Activated CD4-positive, alpha-beta T cell treated with anti-CD3 and anti-CD28 coated beads, Interleukin-2, amount 10 ng/mL, durations not matched to agents 24 days and 14 days (primary cell): ENCODE measurements at places on chromosomes 7 and 10. TPM values are rescaled to one million over a fixed set of nuclear protein-coding genes. Genes with fewer than 3 reads are reported as not detected.

DNA sequence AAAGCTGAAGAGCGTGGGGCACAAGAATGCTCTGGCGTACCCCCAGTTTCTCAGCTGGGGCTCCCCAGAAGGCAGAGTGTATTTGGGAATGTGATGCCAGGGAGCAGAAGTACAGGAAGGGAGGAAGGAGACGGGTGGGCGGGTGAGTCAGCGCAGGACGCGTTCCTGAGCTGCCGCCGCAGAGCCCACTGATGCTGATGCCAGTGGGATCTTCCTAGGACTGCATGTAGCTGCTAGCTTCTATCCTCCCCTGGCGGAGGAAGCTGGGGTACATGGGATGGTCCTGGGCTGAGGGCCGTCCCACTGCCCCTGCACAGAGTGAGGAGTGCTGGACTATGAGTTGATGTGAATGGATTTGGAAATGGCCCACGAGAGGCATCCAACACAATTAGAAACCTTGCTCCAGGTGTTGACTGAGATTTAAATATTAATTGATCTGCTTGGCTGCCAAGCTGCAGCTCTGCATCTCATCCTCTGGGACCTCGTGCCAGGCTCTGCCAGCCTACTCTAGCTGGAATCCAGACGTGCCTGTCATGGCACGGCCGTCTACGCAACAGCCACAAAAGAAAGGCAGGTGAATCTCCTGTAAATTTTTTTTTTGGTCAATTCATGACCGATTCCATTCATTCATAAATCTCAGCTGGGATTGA is 66.2 kb upstream of the RHEB start:
- H3K27me3 ChIP-seq, result no peaks in the 10 kb centered on the region
- H3K36me3 ChIP-seq, result no peaks in the 10 kb centered on the region
- no peak overlapping the region for H3K4me3 ChIP-seq
- no peaks in the 10 kb centered on the region for H3K4me1 ChIP-seq
- DNase-seq, result no peak
- no peak overlapping the region for H3K27ac ChIP-seq

- peak within 1 kb of the TSS; percentile 87 for H3K27ac ChIP-seq
- H3K4me3 ChIP-seq, result peak within 1 kb of the TSS; percentile 83
- H3K4me1 ChIP-seq, result peaks cover 44% of the 10 kb centered on the region
These were observed at the start of gene UFSP1 for GRCh38 chr7:100888988-100889750. Gene UFSP1 (minus strand): TSS chr7:100889715. CDS start chr7:100889271, 444 bp downstream.

The TMEM270 gene
- not detected in 2 replicates for total RNA-seq

The EVX1 gene
- total RNA-seq, result not detected in 2 replicates

GRCh38 chr10:17510242-17510908 is 56.0 kb upstream of the ST8SIA6 start:
- H3K4me3 ChIP-seq, result no peak overlapping the region
- peaks cover 32% of the 10 kb centered on the region for H3K4me1 ChIP-seq
- H3K27me3 ChIP-seq, result no peaks in the 10 kb centered on the region
- no peak for DNase-seq
- H3K27ac ChIP-seq, result no peak overlapping the region
- no peaks in the 10 kb centered on the region for H3K36me3 ChIP-seq

- no peaks in the 10 kb centered on the region for H3K36me3 ChIP-seq
- no peak overlapping the region for H3K4me3 ChIP-seq
- H3K4me1 ChIP-seq, result peaks cover 15% of the 10 kb centered on the region
- DNase-seq, result peak; percentile 69
These were observed 282.5 kb upstream of the KLF6 start for GRCh38 chr10:4067531-4067930.

DNA sequence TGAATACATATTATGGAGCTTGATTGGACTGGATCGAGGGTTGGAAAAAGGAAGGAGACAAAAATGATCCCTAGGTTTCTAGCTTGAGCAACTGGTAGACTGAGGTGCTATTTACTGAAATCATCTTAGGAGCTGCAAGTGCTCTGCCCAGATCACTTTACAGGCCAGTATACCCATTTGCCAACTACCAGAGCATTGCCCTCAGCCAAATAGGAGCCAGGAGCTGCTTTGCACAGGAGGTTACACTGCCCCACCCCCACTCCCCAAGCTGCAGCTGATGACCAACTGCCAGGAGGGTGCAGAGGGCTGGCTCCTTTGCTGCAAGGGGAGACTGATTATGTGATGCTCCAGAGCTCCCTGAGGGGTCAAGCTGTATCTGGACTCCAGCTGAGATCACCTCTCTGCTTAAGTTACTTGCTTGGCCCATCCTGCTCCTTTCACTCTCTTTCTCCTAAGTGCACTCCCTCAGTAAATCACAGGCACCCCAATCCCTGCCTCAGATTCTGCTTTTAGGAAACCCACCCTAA is 275.4 kb downstream of the ZEB1 start:
- H3K4me3 ChIP-seq, result no peak overlapping the region
- H3K27me3 ChIP-seq, result peaks cover 6% of the 10 kb centered on the region
- H3K36me3 ChIP-seq, result peaks cover 2% of the 10 kb centered on the region
- H3K4me1 ChIP-seq, result no peaks in the 10 kb centered on the region
- no peak for DNase-seq
- no peak overlapping the region for H3K27ac ChIP-seq

GRCh38 chr10:103042129-103042528 is 124.0 kb downstream of the CNNM2 start:
- no peaks in the 10 kb centered on the region for H3K27me3 ChIP-seq
- H3K4me3 ChIP-seq, result no peak overlapping the region
- DNase-seq, result no peak
- no peaks in the 10 kb centered on the region for H3K4me1 ChIP-seq
- H3K27ac ChIP-seq, result no peak overlapping the region

- no peak overlapping the region for H3K4me3 ChIP-seq
- no peaks in the 10 kb centered on the region for H3K27me3 ChIP-seq
- H3K4me1 ChIP-seq, result no peaks in the 10 kb centered on the region
- H3K27ac ChIP-seq, result no peak overlapping the region
These were observed 569.5 kb downstream of the TYW1 start for GRCh38 chr7:67566101-67566500.

- H3K27ac ChIP-seq, result no peak overlapping the region
- H3K36me3 ChIP-seq, result peaks cover 21% of the 10 kb centered on the region
- no peak overlapping the region for H3K4me3 ChIP-seq
- no peaks in the 10 kb centered on the region for H3K27me3 ChIP-seq
- DNase-seq, result peak; percentile 80
These were observed 16.6 kb downstream of the ACBD5 start for GRCh38 chr10:27223964-27224363.

- H3K4me1 ChIP-seq, result no peaks in the 10 kb centered on the region
- H3K27me3 ChIP-seq, result peaks cover 14% of the 10 kb centered on the region
- no peak for DNase-seq
- no peak overlapping the region for H3K27ac ChIP-seq
- H3K36me3 ChIP-seq, result no peaks in the 10 kb centered on the region
These were observed 203.6 kb downstream of the ZNF365 start for GRCh38 chr10:62577666-62578291.

- DNase-seq, result no peak
- H3K27me3 ChIP-seq, result no peaks in the 10 kb centered on the region
- H3K4me1 ChIP-seq, result peaks cover 5% of the 10 kb centered on the region
- H3K27ac ChIP-seq, result no peak overlapping the region
- H3K36me3 ChIP-seq, result peaks cover 3% of the 10 kb centered on the region
- no peak overlapping the region for H3K4me3 ChIP-seq
These were observed 103.3 kb downstream of the DNMBP start for GRCh38 chr10:99906470-99906869.

The PLCE1 gene
- total RNA-seq, result not detected in 2 replicates

DNA sequence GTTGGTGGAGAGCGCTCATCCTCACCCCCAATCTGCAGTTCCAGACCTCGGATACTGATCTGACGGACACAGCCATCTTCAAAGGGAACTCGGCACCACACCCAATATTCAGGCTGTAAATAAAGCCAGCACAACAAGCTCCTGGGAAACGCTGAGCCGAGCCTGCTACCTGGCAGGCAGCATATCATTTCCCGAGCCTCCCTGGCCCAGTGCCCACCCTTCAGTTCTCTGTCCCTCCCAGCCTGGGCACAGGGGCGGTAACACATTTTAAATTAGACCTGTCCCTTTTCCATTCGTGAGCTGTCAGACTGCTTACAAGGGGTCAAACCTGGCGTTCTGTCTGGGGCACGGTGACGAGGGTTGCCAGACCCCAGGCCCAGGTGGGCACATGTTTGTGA is 250.5 kb downstream of the ARHGAP12 start:
- no peaks in the 10 kb centered on the region for H3K4me1 ChIP-seq
- no peaks in the 10 kb centered on the region for H3K36me3 ChIP-seq
- no peak overlapping the region for H3K4me3 ChIP-seq

DNA sequence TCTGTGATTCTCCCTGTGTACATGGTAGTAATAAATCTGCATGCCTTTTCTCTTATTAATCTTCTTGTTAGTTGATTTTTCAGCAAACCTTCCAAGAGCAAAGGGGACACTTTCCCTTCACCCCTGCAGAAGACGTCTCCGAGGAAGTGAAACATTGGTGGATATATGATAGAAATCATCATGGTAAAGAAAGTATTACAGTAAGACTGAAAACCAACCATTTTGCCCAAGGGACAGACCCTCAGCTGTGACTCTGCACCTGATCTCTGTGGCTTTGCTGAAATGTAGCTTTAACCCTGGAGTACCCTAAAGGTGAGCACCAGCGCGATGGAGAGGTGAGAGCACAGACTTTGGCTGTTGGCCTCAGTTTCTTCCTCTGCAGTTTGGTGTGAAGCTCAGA is 32.8 kb upstream of the MYO3A start:
- no peak for DNase-seq
- no peak overlapping the region for H3K4me3 ChIP-seq
- H3K27ac ChIP-seq, result no peak overlapping the region
- H3K27me3 ChIP-seq, result no peaks in the 10 kb centered on the region
- H3K36me3 ChIP-seq, result no peaks in the 10 kb centered on the region

The OR13A1 gene
- total RNA-seq, result not detected in 2 replicates

DNA sequence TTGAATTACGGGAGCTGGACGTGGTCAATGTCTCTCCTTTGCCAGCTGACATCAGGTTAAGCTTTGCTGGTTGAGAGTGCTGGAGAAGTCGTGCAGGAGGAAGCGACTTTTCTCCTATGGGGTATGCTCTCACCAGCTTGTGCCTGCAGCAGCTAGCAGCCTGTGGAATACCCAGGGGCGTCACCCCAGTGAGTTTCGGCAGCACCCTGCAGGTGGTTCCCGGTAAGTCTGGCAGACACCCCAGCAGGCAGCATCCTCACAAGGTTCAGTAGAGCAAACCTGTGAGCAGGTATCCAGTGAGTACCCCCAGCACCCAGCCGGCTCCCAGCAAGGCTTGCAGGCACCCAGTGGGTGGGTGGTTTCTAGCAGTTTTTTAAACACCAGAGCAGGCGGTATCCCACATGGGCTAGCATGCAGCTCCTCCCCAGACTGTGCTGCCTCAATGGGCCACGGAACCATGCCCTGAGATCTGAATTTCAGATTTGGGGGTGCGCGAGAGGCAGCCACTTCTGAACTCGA is 74.8 kb upstream of the SVIL start:
- no peak overlapping the region for H3K4me3 ChIP-seq
- H3K4me1 ChIP-seq, result peaks cover 7% of the 10 kb centered on the region
- no peak overlapping the region for H3K27ac ChIP-seq
- no peaks in the 10 kb centered on the region for H3K27me3 ChIP-seq

DNA sequence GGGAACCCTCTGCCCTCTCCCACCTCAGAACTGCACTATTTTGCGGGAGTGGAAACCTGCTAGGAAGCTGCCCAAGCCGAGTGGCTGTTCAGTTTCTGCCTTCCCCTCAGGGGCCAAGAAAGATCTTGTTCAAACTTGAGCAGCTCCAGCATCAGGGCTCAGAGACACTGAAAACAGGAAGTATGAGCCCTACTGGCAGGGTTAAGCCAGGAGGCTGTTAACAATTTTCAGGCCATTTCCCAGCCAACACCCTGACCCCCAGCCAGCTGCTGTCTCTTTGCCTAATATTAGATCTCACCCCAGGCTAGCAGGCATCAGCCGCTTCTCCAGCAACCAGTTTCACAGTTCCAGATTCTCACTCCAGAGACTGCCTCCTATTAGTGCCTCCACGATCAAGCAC is 9.2 kb downstream of the PLAU start:
- H3K27me3 ChIP-seq, result peaks cover 25% of the 10 kb centered on the region
- no peak overlapping the region for H3K27ac ChIP-seq

DNA sequence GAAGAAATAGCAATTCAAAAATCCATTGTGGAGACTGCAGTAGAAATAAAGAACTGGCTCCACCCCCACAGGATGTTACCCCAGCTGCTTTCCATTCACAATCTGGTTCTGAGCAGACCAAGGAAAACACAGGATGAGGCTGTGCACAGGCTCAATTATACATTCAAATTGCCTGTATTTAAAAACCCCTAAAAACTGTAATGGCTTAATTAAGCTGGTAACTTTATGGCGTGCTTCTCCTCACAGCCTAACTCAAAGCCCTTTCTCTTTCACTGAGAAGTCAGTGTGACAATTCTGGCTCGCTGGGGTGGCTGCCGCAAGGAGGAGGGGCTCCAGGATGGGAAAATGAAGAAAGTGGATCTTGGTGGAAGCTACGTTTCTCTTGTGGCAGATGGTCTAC is 1191.1 kb downstream of the SORCS1 start:
- H3K4me3 ChIP-seq, result no peak overlapping the region
- DNase-seq, result no peak
- H3K4me1 ChIP-seq, result no peaks in the 10 kb centered on the region
- no peak overlapping the region for H3K27ac ChIP-seq
- H3K36me3 ChIP-seq, result no peaks in the 10 kb centered on the region
- H3K27me3 ChIP-seq, result no peaks in the 10 kb centered on the region

- H3K27me3 ChIP-seq, result no peaks in the 10 kb centered on the region
- no peaks in the 10 kb centered on the region for H3K4me1 ChIP-seq
- no peaks in the 10 kb centered on the region for H3K36me3 ChIP-seq
These were observed 333.9 kb upstream of the GLI3 start for GRCh38 chr7:42570944-42571343.

GRCh38 chr7:148697256-148698006 is 1.3 kb upstream of the CUL1 start:
- H3K4me3 ChIP-seq, result peak overlapping the region; percentile 81
- peak overlapping the region; percentile 94 for H3K27ac ChIP-seq
- peaks cover 45% of the 10 kb centered on the region for H3K4me1 ChIP-seq
- H3K27me3 ChIP-seq, result no peaks in the 10 kb centered on the region
- H3K36me3 ChIP-seq, result peaks cover 20% of the 10 kb centered on the region
- peak; percentile 72 for DNase-seq

GRCh38 chr7:142347091-142347490 is 89.2 kb upstream of the PRSS58 start:
- DNase-seq, result no peak
- peaks cover 11% of the 10 kb centered on the region for H3K27me3 ChIP-seq
- H3K36me3 ChIP-seq, result no peaks in the 10 kb centered on the region
